ENCODE measurements at places on chromosomes 5 and 9. TPM values are rescaled to one million over a fixed set of nuclear protein-coding genes. Genes with fewer than 3 reads are reported as not detected.
A peak's percentile ranks its signal among the peaks of the same experiment; 100 is the strongest.

The SEC61B gene
- 721 TPM for polyA plus RNA-seq

The MCCC2 gene
- polyA plus RNA-seq = 110 TPM

- no peak overlapping the region for H3K4me3 ChIP-seq
- no peak for DNase-seq
- no peak overlapping the region for H3K27ac ChIP-seq
- H3K27me3 ChIP-seq = no peaks in the 10 kb centered on the region
- no peaks in the 10 kb centered on the region for H3K4me1 ChIP-seq
Observed at GRCh38 chr5:160356550-160357347, 13.7 kb downstream of the C1QTNF2 start.

DNA sequence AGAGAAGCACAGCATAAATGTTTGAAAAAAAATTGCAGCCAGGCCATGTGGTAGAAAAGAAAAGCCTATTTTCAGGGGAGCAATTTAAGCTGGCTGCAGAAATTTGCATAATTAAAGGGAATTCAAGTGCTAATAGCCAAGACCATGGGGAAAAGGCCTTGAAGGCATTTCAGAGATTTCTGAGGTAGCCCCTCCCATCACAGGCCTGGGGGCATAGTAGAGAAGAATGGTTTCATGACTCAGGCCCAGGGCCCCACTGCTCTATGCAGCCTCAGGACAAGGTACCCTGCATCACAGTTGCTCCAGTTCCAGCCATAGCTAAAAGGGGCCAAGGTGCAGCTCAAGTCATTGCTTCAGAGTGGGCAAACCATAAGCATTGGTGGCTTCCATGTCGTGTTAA is 1416.0 kb downstream of the EFNA5 start:
- H3K36me3 ChIP-seq = no peaks in the 10 kb centered on the region

DNA sequence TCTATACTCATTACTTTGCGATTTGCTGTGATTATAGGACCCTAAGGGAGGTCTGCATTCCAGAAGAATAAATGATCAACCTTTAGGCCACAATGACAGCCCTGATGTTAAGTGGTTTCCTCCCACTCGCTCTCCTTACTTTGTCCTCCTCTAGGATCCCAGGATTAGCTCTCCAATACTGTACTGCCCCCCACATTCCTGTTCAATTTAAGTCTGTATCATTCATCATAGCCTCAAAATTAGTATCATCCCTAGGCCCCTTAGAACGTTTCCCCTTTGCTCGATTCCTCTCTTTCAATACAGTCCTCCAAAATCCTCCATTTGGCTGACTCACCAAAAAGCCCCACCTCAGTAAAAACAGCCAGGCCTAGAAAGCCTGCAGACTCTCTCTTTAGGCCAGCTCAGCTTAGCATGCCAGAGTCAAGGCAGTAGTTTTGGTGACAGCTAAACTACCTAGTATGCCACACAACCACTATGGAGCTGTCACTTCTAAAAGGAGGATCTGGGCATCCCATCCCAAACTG is 24.4 kb downstream of the RNF145 start:
- peaks cover 9% of the 10 kb centered on the region for H3K4me1 ChIP-seq
- DNase-seq = no peak
- H3K4me3 ChIP-seq = no peak overlapping the region
- H3K36me3 ChIP-seq = peaks cover 18% of the 10 kb centered on the region
- H3K27ac ChIP-seq = peak overlapping the region; percentile 48
- H3K27me3 ChIP-seq = no peaks in the 10 kb centered on the region

The PCDHB3 gene
- not detected for polyA plus RNA-seq

DNA sequence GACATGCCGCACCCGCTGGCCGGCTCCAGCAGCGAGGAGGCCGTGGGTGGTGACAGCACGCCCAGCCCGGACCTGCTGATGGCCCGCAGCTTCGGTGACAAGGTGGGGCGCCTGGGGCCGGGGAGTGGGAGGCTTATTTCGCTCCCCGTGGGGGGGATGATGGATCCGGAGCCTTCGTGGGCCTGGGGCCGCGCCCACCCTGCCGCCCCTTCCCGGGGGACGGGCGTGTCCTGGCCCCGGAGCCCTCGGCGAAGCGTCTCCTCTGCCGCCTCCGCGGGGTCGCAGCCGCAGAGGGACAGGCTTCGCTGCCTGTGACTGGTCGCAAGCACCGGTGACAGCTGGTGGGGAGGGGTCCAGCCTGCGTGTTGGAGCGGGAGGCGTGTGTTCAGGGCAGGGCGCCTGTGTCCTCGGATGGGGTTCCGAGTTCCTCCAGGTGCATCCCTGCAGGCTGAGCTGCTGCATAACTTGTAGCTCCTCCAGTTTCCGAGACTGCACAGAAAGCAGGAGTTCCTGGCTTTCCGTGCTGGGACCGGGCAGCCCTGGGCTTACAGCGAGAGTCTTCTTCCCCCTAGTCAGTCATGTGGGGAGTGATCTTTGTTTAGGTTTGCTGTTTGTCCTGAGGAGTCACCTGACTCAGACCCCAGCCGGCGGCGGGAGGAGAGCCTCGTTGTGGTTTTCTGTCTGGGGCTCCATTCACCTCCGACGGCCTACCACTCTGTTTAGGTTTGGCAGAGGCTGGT is 666 bp downstream of the SNX30 start:
- H3K4me3 ChIP-seq = peak overlapping the region; percentile 70
- 0 out of 2 replicates have a peak overlapping the region, but pooled peaks have one; percentile 3 for H3K27ac ChIP-seq
- peaks cover 2% of the 10 kb centered on the region for H3K27me3 ChIP-seq
- H3K4me1 ChIP-seq = peaks cover 26% of the 10 kb centered on the region
- H3K36me3 ChIP-seq = no peaks in the 10 kb centered on the region

DNA sequence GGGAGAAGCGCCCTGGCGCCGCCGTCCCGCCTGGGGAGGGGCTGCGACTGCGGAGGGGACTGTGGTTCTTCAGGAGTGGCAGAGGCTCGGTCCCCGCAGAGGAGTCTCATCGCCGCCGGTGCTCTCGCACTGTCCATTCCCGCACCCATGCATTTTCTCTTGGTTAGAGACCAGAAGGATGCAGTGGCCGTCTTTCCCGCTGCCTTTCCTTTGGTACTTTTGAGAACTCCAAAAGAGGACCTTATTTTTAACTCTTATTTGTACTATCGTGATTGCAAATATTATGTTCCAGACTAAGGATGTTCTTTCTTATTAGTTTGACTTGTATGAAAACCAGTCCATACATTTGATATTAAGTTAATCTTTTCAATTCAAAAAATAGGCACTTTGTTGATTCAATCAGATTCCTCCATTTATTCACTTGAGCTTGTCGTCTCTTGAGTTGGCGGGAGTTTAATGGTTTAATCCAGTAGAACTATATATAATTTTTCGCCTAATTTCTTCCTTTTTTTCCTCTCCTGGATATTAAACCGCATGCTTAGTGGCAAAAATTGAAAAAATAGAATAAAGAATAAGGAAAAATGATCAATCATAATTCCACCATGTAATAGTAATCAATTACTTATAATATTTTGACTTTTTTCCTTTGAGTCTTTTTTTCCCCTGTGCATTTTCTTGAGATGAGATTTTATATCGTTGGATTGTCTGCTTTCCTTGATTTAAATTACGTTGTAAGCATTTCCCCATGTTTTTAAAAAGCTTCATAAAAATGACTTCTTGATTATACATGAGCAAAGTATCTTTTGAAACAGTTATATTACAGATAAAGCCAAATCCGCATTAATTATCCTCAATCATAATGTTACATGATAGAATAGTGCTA is 861 bp downstream of the ZFYVE16 start:
- H3K27ac ChIP-seq = peak overlapping the region; percentile 62
- no peak for DNase-seq
- no peaks in the 10 kb centered on the region for H3K4me1 ChIP-seq
- H3K27me3 ChIP-seq = no peaks in the 10 kb centered on the region

The ZNF367 gene
- 6.2 TPM for polyA plus RNA-seq

- H3K4me1 ChIP-seq = peaks cover 4% of the 10 kb centered on the region
- H3K36me3 ChIP-seq = no peaks in the 10 kb centered on the region
Observed at GRCh38 chr5:137866541-137867388, 895 bp upstream of the MYOT start.

Data from GM12878 (cell line).